ENCODE measurements at places on chromosomes 4 and X.

DNA sequence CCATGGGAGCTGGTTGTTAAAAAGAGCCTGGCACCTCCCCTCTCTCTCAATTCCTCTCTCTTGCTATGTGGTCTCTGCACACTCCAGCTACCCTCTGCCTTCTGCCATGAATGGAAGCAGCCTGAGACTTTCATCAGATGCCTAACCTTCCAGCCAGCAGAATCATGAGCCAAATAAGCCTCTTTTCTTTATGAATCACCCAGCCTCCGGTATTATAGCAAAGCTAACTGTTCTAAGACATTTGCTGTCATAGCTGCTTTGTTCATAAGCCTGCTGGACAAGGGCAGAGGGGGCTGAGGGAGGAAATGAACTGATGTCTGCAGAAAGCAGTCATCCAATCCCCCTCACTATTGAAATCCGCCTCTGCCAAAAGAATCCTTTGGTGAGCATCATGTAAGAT, 196.7 kb downstream of the ZNF330 start:
- DNase-seq = no peak

DNA sequence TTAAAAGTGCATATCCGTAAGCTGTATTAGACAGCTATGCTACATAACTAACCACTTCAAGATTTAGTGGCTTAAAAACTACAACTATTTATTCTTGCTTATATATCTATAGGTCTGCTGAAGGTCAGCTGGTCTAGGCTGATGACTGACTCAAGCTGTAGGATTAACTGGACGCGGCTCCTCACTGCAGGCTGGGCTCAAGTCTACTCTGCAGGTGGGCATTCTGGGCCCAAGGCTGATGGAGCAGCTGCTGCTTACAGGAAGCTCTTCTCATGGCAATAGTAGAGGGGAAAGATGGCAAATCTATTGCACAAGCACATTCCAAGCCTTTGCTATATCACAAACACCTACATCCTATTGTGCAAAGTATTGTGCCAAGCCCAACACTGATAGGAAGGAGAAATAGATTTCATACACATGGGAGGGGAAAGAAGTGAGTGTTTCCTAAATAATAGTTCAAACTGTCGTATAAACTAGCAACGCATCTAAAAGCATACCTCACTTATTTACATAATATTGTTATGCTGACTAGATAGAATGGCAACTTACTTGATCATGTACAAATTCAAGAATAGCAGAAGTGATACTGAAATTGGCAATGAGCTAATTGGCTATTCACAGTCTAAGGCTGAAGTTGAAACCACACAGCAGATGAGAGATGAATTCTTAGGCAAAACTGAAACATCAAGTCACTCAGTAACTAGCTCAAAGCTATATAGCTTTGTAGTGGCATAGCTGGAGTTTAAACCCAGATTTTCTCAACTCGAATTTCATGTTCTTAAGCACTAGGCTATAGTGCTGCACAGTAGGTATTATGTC, 263.8 kb downstream of the NKX6-1 start:
- DNase-seq = no peak

DNA sequence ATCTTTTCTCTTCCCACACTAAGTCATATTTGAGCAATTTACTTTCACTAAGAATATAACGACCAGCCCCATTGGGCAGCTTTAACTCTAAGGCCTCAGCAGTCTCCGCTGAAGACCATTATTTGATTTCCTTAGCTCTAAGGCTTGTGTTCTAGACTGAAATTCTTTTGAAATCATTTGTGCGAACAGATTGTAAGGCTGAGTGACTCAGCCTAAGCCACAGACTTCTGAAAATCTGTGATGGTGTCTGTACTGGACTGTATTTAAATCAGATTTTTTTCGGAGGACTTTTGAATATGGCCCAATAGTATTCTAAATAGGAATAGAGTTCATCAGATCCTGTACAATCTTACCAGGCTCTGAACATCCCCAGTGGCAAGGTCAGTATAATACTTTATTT, 150.3 kb upstream of the TECRL start:
- DNase-seq = no peak

DNA sequence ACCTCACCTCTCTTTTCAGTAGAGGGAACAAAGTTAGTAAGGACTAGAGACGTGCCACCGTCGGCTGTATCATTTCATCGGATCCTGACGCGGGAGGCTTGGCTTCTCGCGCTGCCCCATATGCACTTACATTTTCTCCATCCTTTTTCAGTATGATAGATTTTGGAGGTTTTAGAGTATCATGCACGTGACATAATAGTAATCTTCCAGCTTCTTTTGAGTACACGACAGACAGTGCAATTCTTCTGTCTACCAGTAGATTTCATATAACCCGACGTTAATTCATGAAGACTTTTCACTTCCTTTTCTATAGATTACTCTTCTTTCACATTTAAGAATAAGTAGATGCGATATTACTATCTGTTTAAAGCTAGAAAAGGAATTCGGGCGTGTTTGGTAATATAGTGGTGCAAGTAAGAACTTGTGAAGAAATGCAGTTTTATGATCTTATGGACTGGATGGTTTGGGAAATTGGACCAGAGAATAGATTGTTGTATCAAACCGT, 1.0 kb downstream of the CDS1 start:
- no peak for DNase-seq

- DNase-seq = no peak
Measured at GRCh38 chr4:118762155-118762554, 73.8 kb downstream of the SEC24D start.

- DNase-seq = no peak
Measured at GRCh38 chr4:182752158-182752910, 164.9 kb downstream of the DCTD start.

DNA sequence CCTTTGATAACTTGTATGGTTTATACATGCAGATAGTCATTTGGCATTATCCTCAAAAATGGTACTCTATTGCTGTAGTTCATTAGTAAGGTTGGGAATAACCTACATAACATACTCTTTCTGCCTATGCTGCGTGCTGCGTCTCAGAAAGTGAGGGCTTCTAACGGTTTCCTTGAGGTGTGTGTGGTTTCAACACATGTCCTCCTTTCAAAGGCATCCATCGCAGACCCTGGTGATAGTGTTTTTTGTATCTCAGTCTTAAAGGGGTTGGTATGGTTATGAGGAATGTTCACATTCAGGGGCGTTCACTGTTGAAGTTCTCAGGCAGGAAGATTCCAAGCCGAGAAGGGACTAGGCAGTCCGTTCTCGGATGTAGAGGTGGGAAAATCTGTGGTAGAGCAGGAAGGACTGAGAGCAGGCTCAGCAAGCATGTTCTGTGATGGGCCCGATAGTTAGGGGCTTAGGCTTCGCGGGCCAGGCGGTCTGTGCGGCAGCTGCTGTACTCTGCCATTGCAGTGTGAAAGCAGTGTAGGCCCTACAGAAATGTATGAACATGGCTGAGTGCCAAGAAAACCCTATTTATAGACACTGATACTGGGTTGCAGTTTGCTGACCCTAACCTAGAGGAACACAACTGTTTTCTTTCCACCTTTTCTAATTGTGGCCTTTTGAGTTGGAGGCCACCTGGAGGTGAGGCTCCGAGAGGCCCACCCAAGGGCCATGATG, 123.2 kb downstream of the GPR143 start:
- no peak for DNase-seq

DNA sequence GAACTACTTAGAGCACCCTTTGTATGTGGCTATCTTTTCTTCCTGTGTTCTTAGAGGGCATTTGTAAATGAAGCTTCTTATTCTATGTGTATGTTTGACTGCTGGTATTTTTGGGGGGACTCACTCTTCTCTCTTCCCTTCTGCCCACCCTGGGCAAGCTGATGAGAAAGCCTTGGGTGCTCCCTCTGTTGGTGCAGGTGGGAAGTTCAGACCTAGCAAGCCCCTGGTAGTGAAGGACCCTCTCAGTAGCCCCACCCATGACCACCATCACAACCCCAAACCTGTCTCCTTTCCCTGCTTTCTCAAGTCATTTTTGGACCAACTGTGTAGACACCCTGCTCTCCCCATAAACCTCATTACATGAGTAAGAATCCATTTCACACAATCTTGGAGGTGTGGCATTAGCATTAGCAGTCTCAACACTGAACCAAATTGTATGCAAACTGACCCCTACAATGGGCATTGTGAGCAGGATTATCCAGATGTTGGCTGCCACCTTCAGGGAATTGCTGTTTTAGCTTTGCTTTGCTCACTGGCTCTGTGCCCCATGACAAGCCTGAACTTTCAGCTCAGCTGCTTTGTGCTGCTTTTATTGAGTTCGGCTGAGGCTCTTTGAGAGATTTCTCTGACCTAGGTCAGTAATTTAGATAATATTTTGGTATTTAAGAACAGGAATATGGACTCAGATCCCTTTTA, 27.9 kb downstream of the TRIM61 start:
- no peak for DNase-seq

GRCh38 chr4:144213371-144213770, 72.9 kb upstream of the GYPA start:
- DNase-seq = no peak

DNA sequence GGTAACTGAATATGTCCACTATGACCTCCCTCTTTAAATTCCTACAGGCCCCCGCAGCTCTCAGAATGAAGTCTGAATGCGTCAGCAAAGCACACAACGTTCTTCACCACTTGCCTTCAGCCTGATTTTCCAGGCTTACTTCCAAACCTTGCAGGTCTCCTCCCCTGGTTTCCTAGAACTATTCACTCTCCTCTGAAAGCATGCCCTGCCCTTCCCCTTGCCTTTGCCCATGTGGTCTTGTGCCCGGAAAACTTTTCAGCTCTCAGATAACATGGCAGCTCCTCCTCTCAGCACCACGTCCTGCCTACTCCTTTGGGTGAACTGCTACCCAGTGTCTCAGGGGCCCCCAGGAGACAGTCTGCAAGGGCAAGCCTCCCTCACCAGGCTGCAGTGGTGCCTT, 268.5 kb upstream of the LDB2 start:
- DNase-seq = no peak

- DNase-seq = no peak
Measured at GRCh38 chr4:101103381-101104142, 243.8 kb downstream of the PPP3CA start.

- no peak for DNase-seq
Measured at GRCh38 chr4:41012293-41012692, 202.0 kb downstream of the APBB2 start.

- DNase-seq = no peak
Measured at GRCh38 chrX:31166832-31167231, 95.0 kb upstream of the FTHL17 start.

GRCh38 chrX:129693354-129693753, 38.6 kb upstream of the APLN start:
- no peak for DNase-seq

DNA sequence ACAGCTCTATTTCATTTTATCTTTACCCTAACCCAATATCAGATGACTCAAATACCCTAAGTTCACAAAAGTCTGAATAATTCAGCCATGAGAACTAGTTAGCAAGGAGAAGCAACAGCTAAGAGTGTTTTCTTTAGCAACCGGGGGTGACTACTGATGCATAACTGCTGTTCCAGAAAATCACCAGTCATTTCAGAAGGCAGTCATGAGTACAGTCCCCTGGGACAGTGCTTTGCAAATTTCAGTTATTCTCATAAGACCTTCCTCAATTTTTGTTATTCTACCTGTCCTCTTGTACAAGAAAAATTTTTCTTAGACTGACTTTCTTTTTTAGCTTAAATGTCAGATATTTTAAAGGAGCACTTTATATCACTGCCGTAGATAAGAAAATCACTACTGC, 16.4 kb downstream of the BANK1 start:
- DNase-seq = no peak

DNA sequence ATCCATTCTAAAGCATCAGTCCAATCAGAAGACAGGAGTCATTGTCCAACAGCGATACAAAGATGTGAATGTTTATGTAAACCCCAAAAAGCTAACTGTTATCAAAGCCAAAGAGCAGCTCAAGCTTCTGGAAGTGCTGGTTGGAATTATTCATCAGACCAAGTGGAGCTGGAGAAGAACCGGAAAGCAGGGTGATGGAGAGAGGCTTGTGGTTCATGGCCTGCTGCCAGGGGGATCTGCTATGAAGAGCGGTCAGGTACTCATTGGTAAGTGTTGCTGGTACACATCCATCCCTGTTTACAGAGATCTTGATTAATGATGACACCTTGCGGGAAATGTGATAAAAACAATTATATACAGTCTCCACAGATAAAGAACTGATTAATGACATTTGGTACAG, 11.0 kb downstream of the INTU start:
- DNase-seq = no peak

GRCh38 chr4:173381610-173382009, 10.9 kb downstream of the SAP30 start:
- DNase-seq = no peak

DNA sequence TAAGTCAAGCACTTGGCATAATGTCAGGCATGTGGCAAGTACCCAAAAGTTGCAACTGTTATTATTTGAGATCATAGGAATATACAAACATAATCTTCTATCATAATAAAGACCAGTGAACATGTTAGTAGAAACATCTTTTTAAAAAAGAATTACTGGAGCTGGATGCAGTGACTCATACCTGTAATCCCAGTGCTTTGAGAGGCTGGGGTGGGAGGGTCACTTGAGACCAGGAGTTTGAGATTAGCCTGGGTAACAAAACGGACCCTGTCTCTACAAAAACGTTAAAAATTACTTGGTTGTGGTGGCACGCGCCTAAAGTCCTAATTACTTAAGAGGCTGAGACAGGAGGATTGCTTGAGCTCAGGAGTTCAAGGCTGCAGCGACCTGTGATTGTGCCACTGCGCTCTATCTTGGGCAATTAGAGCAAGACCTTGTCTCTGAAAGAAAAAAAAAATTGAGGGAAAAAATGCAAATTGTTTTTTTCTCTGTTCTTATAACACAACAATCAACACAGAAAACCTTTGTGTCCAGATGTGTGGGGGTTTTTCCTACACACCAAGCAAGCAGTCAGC, 284.3 kb downstream of the ARHGAP10 start:
- DNase-seq = no peak

- no peak for DNase-seq
Measured at GRCh38 chrX:3514996-3515395, 168.5 kb upstream of the MXRA5 start.

DNA sequence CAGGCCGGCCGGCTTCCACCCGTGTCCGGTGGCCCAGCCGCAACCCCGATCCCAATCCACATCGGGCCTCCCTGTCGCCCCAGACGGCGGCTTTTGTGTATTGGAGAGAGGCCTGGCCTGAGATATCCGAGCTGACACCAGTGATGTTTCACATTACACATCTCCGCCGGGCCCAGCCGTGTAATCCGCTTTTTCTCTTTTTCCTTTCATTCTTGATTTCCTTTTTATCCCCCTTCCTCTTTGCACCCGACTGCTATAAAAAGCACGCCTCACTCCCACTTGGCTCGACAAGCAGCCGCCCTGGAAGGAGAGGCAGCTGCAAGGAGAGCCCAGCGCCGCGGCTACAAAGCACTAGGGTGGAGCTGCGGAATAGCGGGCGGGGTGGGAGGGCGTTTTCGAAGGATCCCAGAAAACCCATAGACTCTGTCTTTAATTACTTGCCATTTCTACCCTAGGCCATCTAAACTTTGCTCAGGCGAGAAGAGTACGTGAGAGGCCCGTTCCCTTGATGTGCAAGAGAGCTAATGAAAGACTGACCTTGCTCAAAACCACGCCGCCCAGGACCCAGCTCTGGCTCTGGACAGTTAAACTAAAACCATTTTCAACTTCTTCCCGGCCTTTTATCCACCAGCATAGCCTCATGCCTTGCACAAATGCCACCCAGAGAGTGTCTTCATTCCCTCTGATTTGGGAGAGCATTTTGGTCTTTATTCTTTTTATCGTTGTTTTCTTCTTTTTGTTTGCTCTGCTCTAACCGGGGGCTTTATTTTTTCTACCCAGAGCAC, 3.2 kb downstream of the PITX2 start:
- no peak for DNase-seq
